BJ (cell line): ENCODE measurements at places on chromosomes 5 and 9. TPM values are rescaled to one million over a fixed set of nuclear protein-coding genes. Genes with fewer than 3 reads are reported as not detected.

DNA sequence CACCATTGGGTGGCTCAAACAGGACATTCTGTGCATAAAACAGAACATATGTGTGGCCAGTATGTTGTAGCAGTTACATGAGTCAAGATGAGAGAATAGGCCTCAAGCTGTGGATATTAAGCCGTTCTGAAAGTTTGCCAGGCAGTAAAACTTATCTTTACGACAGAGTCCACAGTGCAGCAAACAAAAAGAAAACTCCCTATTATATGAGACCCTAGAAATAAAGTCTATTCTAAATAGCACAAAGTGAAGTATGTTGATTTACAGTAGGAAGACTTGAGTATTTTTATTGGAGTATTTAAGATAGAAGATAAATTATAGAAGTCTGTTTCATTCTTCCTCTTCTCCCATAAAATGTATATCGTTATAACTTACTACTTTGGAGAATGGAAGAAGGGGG is 271.5 kb downstream of the ADGRV1 start:
- no peak for DNase-seq

GRCh38 chr9:6708732-6709131 is 49.0 kb upstream of the KDM4C start:
- no peak for DNase-seq

GABRA1 gene
- not detected in 2 replicates for polyA plus RNA-seq

DNA sequence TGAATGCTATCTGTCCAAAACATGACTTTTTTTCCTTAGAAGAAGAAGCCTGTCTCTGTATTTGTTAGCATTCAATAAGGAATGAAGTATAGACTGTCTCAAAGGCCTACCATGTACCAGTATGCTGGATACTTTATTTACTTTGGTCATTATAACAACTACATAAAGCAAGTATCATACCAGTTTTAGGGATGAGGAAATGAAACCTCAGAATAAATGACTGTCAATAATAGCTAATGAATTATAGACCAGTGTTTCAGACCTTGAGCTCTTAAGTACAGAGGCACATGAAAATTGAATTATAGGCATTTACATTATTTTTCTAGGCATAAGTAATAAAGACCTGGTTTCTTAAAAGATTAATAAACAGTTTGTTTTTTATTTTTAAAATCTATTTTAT is 166.4 kb upstream of the TLX3 start:
- DNase-seq, result no peak

GRCh38 chr9:129148463-129149204 is 29.4 kb downstream of the IER5L start:
- DNase-seq, result no peak

DNA sequence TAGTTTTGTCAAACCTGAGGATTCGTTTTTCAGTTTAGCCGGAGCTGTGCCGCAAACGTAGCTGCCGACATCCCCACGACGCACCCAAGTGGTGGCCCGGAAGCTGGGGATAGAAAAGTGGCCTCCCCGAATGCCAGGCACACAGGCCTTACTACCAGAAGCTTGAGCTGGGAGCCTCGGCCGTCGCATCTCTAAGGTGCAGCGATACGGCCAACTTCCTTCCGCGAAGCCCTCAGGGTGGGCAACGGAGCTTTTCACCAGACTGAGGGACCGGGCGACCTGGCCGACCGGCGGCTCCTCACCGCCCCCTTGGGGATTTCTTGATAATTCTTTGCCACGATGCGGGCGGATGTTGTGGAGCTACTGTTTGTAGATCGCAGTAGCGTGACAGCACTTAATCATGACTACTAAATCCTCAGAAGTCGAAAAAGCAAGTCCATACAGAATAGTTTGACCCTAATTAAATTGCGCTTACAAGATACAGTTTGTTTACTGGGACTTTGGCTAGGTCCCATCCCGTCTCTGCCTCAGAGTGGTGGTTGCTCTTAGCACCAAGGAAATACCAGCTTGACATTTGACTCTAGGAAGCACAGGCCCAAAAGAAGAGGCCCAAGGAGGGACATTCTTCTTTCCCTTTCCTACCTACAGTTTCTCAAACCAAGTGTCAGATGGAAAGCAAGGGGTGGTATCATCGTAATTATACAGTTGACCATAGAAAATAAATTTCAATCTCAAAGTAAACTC is 613 bp upstream of the TMEM267 start:
- DNase-seq, result peak; percentile 43
